T-helper 9 cell (primary cell): ENCODE measurements at places on chromosomes 7 and 10.

- no peak for DNase-seq
Observed at GRCh38 chr10:98224509-98224908, 43.5 kb downstream of the LOXL4 start.

GRCh38 chr10:48447356-48448215 is 141.1 kb downstream of the MAPK8 start:
- DNase-seq, result no peak

GRCh38 chr10:102261842-102262241 is 16.5 kb downstream of the GBF1 start:
- no peak for DNase-seq

DNA sequence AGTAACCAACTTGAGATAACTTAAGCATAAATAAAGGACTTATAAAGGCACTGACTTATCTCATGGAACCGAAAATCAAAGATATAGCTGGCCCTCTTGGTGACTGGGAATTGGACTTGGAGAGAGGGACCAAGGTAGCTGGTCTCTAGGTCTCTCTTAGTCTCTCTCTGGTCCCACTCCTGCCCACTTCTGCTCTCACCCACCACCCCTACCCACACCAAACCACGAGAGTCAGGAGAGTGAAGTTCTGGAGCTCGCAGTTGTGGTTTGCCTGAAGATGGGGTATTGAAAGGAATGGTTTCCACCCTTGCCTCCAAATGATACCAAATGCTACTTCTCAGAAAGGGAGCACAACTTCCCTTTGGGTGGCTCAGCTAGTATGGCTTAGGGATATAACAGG is 216.3 kb downstream of the LRMDA start:
- DNase-seq, result no peak
